ENCODE measurements at places on chromosomes 4 and X. TPM values are rescaled to one million over a fixed set of nuclear protein-coding genes. Genes with fewer than 3 reads are reported as not detected.
A peak's percentile ranks its signal among the peaks of the same experiment; 100 is the strongest.

- DNase-seq = peak; percentile 42
These were observed 257.9 kb downstream of the PCDH18 start for GRCh38 chr4:137274404-137274803.

Gene SLC16A2
- 55.3 TPM for total RNA-seq

GRCh38 chr4:163343604-163344146 is at the start of gene NPY5R:
Gene NPY5R (plus strand): TSS chr4:163343892. CDS start chr4:163350274, 6,382 bp downstream.
- DNase-seq = no peak

Gene PKD2
- total RNA-seq = 125 TPM

GRCh38 chr4:92307181-92307580 is 3.4 kb downstream of the GRID2 start:
- no peak for DNase-seq

- no peak for DNase-seq
These were observed 23.7 kb upstream of the TLR7 start for GRCh38 chrX:12843061-12843667.

Gene GNRHR
- total RNA-seq = not detected

Gene UCHL1
- 443 TPM for total RNA-seq

Data from GM23248 (cell line).